ENCODE measurements at places on chromosomes 1 and 21.

- no peak for DNase-seq
These were observed 172.7 kb downstream of the CRB1 start for GRCh38 chr1:197440715-197441114.

GRCh38 chr1:30571380-30571779 is 152.0 kb downstream of the MATN1 start:
- no peak for DNase-seq

GRCh38 chr1:228811712-228812305 is 76.5 kb downstream of the RHOU start:
- no peak for DNase-seq

- DNase-seq: no peak
These were observed 128.8 kb downstream of the ADSS2 start for GRCh38 chr1:244322791-244323521.

- no peak for DNase-seq
These were observed 28.5 kb downstream of the TEX35 start for GRCh38 chr1:178541379-178541778.

DNA sequence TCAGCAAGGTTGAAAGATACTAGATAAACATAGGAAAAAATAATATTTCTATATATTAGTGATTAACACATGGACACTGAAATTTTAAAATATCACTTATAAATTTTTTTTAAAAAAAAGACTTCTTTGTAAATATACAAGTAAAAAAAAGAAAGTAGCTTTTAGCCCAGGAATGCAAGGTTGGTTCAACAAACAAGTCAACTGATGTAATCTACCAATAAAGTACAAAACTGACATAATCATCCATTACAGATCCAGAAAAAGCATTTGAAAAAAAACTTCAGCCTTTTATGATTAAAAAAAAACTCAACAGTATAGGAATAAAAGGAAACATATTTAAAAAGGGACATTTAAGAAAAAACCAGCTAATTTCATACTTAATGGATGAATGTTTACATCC is 48.4 kb downstream of the TRMT1L start:
- no peak for DNase-seq

- no peak for DNase-seq
These were observed 7.9 kb downstream of the CSTB start for GRCh38 chr21:43767984-43768867.

DNA sequence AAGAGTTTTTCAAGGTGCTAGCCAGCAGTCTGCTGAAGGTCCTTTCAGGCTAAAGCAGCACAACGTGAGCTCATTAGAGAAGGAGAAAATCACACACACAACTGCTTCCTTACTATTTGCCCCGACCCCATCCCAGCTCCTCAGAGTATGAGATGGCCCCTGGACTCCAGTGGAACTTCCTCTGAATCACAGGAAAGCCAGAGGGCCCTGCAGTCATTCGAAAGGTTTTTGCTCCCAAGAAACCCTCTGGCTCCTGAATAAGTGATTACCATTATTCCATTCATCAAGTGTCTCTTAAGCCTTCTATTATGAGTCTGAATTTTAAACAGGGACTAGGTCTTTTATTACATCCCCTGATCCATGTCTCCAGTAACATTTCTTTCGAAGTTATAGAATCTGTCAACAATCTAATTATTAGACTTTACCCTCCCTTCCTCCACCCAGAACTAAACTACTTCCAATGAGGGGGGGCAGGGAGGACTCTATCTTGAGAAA is 14.6 kb downstream of the SIPA1L2 start:
- no peak for DNase-seq

GRCh38 chr1:117754061-117754969 is 148.5 kb downstream of the TENT5C start:
- DNase-seq: peak; percentile 63

- no peak for DNase-seq
These were observed 44.7 kb upstream of the C8B start for GRCh38 chr1:57010511-57010910.

GRCh38 chr1:228940926-228941325 is 205.6 kb downstream of the RHOU start:
- no peak for DNase-seq

DNA sequence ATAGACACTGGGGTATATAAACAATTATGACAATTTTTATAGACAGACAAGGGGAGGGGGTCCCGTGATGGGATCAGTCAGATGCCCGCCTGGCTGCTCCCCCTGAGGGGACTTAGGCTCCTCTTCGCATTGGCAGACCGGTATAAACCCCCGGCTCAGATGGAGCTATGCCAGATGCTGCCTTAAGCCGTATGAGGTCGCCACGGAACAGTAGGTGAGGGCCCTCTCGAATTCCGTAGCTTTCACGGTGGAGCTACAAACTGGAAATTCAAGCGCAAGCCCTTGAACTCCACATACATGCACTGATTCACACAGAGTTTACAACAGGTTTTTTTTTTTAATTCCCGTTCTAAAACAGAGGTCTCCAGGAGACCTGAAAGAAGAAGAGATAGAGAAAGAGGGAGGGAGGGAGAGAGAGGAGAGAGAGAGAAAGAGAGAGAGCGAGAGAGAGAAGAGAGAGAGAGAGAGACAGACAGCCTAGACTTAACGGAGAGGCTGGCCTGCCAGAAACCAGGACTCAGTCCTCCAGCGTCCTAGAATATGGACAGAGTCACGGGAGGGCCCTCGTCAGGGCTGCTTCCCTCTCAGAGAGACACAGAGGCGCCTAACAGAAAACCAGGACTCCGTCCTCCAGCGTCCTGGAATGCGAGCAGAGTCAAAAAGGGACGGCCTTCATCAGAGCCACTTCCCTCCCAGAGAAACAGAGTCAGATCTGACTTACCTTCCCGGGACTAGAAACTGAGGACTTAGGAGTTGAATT is 24.4 kb upstream of the TMEM54 start:
- peak; percentile 20 for DNase-seq

DNA sequence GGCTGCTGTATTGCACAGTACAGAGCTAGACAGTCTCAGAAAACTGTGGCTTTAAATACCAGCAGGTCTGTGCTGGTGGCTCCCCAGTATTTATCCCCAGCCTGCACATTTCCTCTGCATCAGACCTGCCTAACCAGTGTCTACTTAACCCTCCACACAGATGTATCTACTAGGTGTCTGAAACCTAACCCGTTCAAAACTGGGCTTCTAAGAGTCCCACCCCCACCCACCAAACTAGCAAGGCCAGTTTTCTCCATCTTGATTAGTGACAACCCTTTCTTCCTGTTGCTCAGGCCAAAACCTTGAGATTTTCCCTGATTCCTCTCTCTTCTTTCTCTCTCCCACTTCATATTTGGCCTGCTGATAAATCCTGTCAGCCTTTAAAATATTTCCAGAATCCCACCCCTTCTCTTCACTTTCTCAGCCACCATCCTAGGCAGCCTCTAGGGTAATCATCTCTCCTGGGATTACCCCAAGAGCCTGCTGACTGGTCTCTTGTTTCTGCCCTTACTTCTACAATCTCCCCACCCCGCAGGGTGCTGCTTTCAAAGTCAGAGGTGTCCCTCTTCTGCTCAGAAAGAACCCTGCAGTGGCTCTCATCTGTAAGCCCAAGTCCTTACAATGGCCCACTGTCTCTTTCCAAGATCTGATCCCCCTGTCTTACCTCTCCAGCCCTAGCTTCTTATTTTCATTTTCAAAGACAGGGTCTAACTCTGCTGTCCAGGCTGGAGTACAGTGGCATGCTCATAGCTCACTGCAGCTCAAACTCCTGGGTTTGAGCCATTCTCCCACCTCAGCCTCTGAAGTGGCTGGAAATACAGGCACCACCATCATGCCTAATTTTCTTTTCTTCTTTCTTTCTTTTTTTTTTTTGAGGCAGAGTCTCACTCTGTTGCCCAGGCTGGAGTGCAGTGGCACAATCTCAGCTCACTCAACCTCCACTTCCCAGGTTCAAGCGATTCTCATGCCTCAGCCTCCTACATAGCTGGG is 45.2 kb downstream of the H3-3A start:
- DNase-seq: no peak

GRCh38 chr1:24406788-24407187 is 6.8 kb downstream of the STPG1 start:
- no peak for DNase-seq

- no peak for DNase-seq
These were observed 208.8 kb downstream of the PLPP3 start for GRCh38 chr1:56370513-56370912.

DNA sequence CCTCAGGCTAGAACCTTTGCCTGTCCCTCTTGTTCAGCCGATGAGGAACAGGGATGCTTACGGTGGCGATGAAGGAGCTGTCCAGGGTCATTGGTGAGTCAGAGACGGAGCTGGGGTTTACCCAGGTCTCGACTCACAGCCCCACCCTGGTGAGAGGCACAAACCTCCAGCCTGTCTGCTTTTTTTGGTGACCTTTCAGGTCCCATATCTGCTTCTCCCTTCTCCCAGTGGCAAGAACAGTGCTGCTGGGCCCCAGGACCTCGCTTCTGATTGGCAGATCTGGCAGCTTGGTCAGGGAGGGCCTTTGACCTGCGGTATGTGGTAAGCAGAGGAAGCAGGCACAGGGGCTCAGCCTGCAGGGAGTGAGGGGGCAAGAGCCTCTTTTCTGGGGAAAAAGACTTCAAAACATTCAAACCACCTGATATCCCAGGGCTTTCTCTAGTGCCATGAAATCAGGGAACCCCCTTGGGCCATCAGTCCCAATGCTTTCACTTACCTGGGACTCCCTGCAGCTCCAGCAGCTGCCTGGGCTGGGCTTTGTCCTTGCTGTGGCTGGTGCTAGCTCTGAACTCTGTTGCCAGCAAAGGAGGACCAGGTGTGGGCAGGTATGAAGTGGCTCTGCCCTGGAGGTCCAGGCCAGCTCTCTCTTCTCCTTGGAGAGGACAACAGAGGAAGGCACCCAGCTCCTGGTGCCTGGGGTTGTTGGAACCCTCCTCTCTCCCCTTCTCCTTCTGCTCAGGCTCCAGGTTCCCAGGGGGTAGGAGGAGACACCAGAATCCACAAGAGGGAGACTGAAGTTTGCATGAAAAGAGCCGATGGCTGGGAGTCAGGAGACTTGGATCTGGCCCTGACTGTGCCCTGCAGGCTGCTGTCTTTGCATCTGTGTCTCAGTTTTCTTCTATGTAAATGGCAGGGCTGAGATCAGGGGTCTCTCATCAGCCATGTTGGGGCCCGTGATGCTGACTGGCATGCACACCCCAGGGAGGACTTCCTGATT is 41.4 kb downstream of the TRIM62 start:
- no peak for DNase-seq

DNA sequence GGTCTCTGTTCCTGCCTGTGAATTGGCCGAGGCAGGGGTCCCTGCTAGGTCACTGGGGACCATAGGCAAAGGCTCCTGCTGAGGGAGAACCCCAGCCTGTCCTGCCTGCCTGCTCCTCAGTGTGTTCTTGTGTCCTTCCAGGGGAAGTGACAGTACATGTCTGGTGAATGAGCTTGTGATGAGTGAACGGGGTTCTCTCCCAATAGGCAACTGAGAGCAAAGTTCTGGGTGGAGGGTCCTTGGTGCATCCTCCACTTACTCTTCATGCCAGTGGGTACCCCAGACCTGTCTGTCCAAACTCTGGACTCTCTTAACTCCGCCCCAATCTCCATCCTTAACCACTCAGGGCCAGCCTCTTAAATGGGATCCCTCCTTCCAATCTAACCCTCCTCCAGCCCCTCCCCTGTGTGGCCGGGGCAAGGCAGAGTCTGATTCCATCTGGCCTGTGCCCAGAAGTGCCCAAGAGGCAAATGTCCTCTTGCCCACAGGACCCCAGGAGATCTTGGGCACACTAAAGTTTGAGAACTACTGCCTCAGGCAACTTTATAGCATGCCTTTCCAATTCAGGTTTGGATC is 2.0 kb downstream of the XKR8 start:
- no peak for DNase-seq

- peak; percentile 40 for DNase-seq
These were observed 488 bp downstream of the SLC35D1 start for GRCh38 chr1:67053535-67053784.

DNA sequence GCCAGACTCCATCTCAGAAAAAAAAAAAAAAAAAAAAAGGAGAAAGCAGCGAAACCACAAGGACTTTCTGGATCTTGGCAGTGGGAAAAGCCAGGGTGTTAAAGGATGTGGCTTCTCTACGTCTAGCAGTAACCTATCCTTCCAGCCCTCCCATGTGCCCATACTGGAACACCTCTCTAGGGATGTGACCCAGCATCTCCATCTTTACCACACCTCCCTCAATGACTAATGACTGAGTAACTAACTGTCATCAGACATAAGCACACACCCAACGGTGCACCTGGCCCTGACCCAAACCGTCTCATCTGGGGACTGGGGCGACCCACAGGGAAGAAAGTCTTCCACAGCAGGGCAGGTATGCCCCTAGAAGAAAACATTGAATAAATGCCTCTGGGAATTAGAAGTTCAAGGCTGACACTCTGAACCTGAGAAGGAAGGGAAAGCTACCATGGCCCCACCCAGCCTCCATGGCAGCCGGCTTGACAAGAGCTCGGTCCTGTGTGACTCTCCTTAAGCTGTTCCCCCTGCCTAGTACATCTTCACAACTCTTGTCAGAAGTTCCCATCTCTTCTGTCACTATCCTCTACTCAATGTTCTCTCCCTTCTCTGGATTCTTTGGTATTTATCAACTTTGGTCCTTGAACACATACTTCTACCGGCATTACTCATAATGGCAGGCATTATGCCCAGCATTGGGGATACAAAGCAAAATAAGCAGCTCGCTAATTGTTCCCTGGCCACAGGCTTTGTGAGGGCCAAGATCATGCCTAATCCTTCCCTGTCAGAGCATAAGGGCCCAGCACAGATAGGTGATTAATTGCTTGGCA is 14.8 kb upstream of the PAQR6 start:
- no peak for DNase-seq

- no peak for DNase-seq
These were observed 62.1 kb downstream of the ABL2 start for GRCh38 chr1:179167418-179167777.

- DNase-seq: no peak
These were observed 400.1 kb downstream of the NEGR1 start for GRCh38 chr1:71882226-71882625.

DNA sequence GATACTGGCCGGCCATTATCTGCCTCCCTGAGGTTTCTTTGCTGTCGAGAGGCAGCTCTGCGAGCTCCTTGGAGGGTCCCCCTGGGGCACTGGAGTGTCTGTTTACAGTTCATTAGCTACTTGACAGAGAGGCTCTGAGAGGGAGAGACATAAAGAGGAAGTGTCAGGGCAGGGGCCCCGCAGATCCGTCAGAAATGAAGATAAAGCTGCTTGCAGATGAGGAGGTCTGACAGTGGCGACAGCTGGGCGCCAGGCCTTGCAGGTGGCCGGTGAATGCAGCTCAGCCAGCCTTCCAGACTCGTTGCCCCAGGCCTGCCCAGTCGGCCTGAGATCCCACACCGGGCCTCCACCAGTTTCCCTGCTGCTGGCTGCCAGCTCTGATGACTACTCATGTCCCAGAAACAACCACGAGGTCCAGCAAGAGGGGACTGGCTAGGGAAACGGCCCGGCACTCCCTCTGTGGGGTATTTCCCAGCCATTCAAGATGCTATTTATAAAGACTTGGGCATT is 84.7 kb downstream of the DISP3 start:
- DNase-seq: peak; percentile 89

- DNase-seq: no peak
These were observed 314 bp downstream of the DPH5 start for GRCh38 chr1:101025283-101025656.
